ENCODE measurements at places on chromosomes 12 and 14. TPM values are rescaled to one million over a fixed set of nuclear protein-coding genes. Genes with fewer than 3 reads are reported as not detected.

RARG gene
- total RNA-seq: 11.9 TPM

NRL gene
- total RNA-seq: 1.8 TPM

RAB35 gene
- total RNA-seq: 38.8 TPM

TDRD9 gene
- 0.76 TPM for total RNA-seq

SLC25A47 gene
- not detected for total RNA-seq

DPPA3 gene
- total RNA-seq: not detected

VRTN gene
- total RNA-seq: not detected

DCD gene
- total RNA-seq: not detected

TAS2R10 gene
- 0.13 TPM for total RNA-seq

OAS1 gene
- 29.0 TPM for total RNA-seq

VWF gene
- total RNA-seq: 467 TPM

AKAP6 gene
- 0.25 TPM for total RNA-seq

KLHL33 gene
- total RNA-seq: under 0.01 TPM

TEX52 gene
- not detected for total RNA-seq

Measured in dermis microvascular lymphatic vessel endothelial cell (primary cell).